Amygdala (tissue), 56 donors: ENCODE measurements at places on chromosomes 3 and 15.

GRCh38 chr3:60847791-60848190 lies 403.5 kb downstream of the FHIT start:
- DNase-seq: no peak

DNA sequence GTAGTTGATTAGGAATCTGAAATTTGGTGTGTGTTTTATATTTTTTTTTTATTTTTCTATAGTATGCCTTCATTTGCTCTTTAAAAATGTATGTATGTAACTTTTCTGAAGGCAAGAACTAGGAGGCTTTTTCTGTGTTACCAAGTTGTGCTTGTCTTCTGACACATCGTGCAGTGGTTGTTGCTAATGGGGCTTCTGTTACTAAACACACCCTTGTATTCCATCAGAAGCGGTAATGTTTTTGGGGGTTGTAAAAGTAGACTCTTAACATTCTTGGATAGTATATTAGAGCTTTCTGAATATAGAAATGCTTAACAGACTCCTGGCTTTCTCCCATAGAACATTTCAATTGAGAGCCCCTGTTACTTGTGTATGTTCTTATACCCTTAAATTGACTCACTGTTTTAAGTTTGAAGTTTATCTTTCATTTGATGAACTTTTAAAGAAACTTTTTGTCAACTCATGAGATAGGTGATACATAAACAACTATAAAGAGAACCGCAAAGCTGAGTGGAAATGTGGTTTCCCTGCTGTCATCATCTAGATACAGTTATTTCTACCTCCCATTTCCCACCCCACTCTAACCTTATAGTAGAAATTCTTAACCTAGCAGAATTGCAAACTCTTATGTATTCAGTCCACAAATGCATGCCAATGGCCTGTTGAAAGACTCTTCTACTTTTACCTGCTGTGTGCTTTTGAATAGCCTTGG lies 2.5 kb downstream of the TIPARP start:
- no peak for DNase-seq

GRCh38 chr3:197496746-197497125 lies 59.0 kb downstream of the BDH1 start:
- no peak for DNase-seq

- DNase-seq: no peak
Observed at GRCh38 chr15:51796847-51797401, 32.5 kb upstream of the TMOD3 start.

DNA sequence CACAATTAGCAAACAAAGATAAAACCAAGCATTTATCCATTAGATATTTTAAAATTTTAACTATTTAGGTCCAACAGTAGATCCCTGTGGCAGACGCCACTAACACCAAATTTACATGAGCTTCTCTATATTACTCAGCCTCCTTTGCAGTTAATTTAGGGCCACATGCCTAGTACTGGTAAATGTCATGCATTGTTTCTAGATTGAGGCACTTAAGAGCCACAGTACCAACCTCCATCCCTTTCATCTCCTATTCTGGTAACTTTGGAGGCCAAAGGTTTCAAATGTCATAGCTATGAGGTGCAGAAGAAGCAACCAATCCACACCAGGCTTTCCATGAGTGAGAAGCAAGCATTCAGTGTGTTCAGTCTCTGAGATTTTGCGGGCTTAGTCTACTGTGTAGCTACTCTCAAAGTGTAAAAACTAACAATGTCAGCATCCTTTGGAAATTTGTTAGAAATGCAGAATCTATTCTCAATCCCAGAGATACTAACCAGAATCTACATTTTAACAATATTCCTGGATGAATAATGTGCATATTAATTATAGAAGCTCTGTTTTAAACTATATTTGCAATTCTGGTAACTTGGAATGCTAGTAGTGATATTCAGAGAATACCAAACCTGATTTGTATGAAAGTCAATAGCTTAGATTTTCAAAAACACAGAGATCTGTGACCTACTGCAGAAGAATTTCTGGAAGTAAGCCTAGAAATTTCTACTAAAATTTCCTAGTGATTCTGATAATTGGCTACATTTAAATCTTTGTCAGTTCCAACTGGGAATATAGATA lies 206.3 kb upstream of the CD96 start:
- DNase-seq: no peak

- no peak for DNase-seq
Observed at GRCh38 chr3:189322339-189322738, 150.6 kb downstream of the TPRG1 start.

GRCh38 chr15:68318008-68318835 lies 40.7 kb downstream of the FEM1B start:
- no peak for DNase-seq

DNA sequence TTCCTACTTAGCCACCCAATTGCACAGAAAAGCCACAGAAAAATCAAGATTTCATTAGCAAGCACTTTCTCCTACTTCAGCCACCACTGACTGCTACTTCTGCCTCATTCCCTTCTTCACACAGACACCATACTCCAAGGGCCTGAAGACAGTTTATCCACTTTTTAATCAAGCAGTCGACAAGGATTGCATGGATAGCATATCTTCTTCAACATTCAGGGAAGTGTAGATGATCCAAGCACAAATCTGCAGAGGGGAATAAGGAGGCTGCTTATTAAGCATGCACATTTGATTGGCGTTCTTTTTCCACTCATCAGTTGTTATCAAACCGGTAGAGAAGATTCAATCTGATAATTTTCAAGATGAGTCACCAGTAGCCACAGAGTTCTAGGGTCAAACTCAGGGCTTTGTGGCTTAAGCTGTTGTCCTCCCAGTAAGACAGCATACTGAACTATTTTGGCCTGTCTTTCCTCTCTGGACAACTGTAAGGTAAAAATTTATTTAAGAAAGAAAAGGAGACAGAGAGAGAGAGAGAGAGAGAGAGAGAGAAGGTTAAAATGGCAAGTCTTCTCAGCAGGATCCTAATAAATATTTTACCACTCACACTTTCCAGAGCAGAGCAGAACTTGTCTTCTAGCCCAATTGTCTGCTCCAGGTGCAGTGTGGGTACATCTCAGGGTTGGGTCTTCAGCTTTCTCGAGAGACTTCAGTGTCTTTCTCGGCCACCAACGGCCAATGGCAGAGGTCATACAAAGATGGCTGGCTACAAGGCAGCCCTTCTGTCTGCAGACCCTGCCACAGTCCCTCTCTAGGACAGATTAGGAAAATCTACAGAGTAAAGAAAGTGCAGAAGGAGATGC lies 80.6 kb upstream of the BHLHE40 start:
- no peak for DNase-seq
